ENCODE measurements at places on chromosomes 3 and 15.

GRCh38 chr3:108092501-108092900 is 1.7 kb upstream of the CD47 start:
- DNase-seq: no peak

GRCh38 chr15:70142322-70143191 is 44.8 kb upstream of the TLE3 start:
- no peak for DNase-seq

DNA sequence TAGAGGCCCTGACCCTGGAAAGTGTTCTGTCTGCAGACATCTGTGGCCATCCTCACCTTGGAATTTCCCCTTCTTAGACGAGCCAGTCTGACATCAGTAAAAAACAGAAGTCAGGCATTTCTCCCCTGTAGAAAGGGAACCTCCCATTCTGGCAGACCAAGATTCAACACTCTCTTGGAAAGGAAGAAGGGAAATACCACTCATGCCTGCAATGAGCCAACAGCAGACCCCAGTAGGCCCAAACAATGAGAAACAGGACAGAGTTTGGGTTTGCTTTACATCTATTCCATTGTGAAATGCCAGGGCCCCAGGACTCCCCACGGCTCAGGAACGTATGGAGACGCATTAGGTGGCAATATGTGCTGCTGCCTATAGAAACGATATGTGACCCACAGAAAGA is 264.0 kb upstream of the NSMCE3 start:
- DNase-seq: no peak

GRCh38 chr15:96947296-96948229 is 617.1 kb downstream of the NR2F2 start:
- no peak for DNase-seq

DNA sequence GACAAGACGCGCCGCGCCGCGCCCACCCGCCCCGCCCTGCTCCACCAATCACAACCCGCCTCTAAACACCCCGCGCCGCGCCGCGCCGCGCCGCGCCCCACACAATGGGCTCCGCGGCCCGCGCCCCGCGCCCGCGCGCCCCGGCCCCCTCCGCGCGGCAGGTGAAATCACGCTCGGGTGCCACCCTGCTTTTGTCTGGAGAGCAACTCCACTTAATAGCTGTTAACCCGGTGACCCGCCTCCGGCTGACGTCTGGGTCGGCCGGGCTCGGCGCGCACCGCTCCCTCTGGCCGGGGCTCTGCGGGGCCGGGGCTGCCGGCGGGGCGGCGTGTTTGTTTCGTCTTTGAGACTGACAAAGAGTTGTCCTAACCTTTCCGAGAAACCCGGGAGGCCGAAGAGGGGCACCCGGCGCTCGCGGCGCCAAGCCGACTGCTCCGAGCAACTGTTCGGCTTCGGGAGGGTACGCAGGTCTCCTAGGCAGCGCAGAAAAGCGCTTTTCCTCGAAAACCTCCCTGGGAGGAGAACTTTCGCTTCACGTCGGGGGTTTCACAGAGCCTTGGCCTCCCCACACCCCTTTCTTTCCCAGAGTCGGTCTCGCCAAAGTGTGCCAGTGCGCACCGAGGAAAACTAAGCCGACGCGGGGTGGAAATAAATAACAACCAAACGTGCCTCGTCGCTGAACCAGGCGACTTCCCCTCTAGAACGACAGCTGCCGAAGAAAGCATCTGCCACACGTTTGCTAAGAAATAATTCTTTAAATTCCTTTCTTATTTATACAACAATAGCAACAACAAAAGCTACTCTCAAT is 518.4 kb downstream of the FOXP1 start:
- DNase-seq: peak; percentile 59

DNA sequence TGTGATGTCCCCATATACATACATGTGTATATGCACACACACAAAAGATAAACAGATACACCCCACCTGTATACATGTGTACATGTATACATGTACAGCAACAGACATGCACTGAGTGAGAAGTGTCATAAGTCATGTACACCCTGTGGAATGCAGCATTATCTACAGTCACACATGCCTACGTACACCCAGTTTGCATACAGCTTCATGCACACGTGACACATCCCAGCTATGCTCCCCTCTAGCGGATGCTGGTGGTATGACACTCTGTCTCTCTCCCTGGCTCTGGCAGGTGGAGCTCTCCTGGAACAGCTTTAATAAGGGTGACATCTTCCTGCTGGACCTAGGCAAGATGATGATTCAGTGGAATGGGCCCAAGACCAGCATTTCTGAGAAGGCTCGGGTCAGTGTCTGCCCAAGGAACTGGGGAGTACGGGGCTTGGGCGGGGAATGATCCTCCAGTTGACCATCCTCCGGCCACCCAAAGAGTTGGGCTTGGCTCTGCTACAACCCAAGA is 6.3 kb downstream of the VILL start:
- DNase-seq: peak; percentile 78

DNA sequence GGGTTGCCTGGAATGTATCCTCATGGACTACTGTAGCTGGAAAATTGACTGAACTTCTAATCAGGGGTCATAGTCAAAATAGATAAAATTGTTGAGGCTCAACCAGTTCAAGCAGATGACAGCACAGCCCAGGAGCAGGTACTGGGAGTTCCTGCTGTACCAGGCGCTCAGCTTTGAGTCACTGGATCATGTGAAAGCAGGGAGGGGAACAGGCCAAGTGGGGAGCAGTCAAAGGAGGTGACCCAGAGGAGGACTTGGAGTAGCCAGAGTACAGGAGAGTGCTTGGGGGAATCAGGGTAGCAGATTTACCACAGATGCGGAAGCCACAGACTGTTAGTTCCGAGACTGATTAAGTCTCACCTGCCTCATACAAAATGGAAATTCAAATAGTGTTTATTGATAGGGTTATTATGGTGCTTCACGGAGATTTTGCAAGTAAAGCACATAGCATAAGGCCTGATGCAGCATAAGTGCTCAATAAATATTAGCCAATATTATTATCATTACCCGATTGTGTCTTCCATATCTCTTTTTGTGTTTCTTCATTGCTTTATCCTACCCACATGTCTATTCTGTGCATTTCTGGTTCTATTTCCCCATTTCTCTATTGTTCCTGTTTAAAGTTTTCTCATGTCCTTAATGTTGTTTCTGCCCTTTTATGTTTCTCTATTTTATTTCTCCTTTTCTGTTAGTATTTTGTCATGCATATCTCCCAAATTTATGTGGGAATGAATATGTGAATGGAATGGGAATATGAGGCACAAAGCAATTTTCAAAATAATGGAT is 369.2 kb upstream of the MCTP2 start:
- no peak for DNase-seq

DNA sequence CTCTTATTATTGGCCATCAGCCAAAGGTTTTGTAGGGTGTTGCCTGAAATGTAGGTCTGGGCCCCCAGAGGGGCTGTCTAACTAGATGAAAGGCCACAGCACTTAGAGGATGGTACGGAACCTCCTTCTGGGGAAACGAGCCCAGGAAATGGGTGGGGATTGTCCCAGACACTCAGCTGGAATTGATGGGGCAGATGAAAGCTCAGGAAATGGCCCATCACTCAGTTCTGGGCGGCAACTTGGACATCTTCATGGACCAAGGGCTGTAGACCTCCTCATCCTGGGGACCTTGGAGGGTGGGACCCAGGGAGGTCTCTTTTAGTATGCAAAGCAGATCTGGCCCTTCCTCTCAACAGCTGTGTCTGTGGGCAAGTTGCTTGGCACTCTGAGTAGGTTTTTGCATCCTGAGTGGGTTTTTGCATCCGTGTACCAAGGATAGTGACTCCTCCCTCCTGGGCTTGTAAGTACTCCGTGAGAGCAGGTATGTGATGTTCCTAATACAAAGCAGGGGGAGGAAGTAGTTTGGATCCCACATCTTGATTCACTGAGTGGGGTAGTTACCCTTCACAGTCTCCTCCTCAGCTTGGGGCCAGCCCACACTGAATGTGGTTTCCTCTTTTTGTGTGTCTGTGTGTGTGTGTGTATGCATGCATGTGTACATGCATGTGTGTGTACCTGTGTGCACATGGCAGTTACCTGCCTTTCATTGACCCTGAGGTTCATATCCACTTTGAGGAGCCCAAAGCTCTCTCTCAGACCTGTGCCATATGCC is 292.0 kb downstream of the RPLP1 start:
- no peak for DNase-seq
